ENCODE measurements at places on chromosomes 3 and 15. TPM values are rescaled to one million over a fixed set of nuclear protein-coding genes. Genes with fewer than 3 reads are reported as not detected.

Gene PCYT1A
- 41.8 TPM for total RNA-seq

Gene CMTM8
- 28.8 TPM for total RNA-seq

Gene NDUFB5
- total RNA-seq: 122 TPM

GRCh38 chr15:85520650-85521049 is 140.2 kb downstream of the AKAP13 start:
- DNase-seq: no peak
- no peak overlapping the region for H3K27ac ChIP-seq
- H3K4me1 ChIP-seq: peaks cover 4% of the 10 kb centered on the region
- no peaks in the 10 kb centered on the region for H3K36me3 ChIP-seq

DNA sequence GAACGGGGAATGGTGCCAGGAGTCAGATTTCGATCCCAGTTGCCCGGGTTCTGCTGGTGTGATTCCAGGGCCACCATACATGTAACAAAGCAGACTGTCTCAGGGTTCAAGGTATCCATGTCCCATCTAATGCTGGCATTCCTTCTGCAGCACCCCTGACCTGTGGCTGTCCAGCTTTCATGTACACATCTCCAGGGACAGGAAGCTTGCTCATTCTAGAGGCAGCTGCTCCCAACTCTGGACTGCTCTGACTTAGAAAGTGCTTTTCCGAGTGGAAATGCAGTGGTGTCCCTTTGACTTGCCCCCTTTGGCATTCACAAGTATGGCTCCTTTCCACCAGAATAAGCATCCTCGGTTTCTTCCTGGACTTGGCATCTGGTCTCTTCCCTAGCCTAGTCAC is 30.9 kb downstream of the PML start:
- H3K27ac ChIP-seq: no peak overlapping the region
- no peak overlapping the region for H3K4me3 ChIP-seq
- no peaks in the 10 kb centered on the region for H3K27me3 ChIP-seq
- H3K36me3 ChIP-seq: no peaks in the 10 kb centered on the region
- H3K4me1 ChIP-seq: peaks cover 9% of the 10 kb centered on the region

DNA sequence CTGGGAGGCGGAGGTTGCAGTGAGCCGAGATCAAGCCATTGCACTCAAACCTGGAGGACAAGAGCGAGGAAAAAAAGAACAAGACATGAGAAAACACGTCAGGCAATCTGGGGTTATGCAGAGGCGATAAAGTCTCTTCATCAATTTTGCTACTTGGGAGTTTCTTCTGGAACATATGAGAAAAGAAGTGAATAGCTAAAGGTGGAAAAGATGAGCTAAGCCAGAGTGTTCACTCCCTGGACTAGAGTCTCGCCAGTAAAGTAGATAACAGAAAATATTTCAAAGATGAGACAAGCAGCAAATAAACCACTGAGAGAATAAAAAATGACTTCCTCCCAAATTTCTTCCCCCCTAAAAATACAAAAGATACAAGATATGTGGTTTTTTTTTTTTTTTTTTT is 188.4 kb upstream of the HES1 start:
- no peak for DNase-seq
- no peaks in the 10 kb centered on the region for H3K36me3 ChIP-seq
- peaks cover 8% of the 10 kb centered on the region for H3K4me1 ChIP-seq
- H3K27ac ChIP-seq: no peak overlapping the region
- H3K27me3 ChIP-seq: no peaks in the 10 kb centered on the region

DNA sequence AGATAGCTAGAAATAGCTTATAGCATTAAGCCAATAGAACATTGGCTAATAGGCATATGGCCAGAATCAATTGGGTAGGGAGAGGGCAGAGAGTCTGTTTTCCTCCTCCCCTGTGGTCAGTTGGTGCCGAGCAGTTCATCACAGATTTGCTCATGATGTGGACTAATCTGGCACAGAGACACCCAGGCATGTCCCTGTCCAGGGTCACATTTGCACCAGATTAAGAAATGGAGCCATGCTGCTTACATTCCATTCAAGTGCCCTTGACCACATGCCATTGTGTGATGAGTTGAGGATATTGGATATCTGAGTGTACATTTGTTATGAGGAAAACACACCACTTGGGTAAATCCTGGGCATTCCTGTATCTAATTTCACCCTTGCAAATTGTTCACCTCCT is 53.4 kb downstream of the USP13 start:
- H3K27me3 ChIP-seq: no peaks in the 10 kb centered on the region
- no peak overlapping the region for H3K4me3 ChIP-seq
- H3K36me3 ChIP-seq: no peaks in the 10 kb centered on the region
- H3K27ac ChIP-seq: no peak overlapping the region
- H3K4me1 ChIP-seq: no peaks in the 10 kb centered on the region

Measured in prostate gland (tissue), 2 donors.